Left lung (tissue), 14 donors: ENCODE measurements at places on chromosomes 6 and 20. TPM values are rescaled to one million over a fixed set of nuclear protein-coding genes. Genes with fewer than 3 reads are reported as not detected.

DEFB127 gene
- polyA plus RNA-seq = not detected

GPX5 gene
- not detected for polyA plus RNA-seq

LY6G6D gene
- polyA plus RNA-seq = not detected

TFAP2B gene
- not detected for polyA plus RNA-seq

CTCFL gene
- 0.59 TPM for polyA plus RNA-seq

DYNLT1 gene
- 140 TPM for polyA plus RNA-seq

SCGN gene
- polyA plus RNA-seq = 1.4 TPM

SYNGAP1 gene
- polyA plus RNA-seq = 45.0 TPM

SAMD5 gene
- polyA plus RNA-seq = 23.7 TPM

MPIG6B gene
- 3.5 TPM for polyA plus RNA-seq

LMBRD1 gene
- polyA plus RNA-seq = 61.6 TPM

DNA sequence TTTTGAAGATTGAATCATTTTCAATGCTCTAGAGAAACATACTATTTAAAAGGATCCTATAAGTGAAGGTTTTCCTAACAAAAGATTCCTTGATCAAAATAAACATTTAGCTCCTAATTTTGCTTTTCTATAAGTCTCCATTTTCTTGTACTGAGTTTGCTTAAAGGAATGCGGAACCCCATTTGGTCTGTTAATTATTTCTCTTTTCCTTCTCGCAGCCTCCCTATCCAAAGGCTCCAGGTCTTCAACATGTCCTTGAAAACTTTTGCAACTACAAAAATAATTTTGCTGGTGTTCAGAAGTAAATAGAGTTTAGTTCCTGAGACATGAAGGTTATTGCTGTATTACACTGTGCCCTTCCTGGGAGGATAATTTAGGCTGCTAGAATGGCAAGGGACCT is 8.3 kb upstream of the NPEPL1 start:
- no peak overlapping the region for H3K27ac ChIP-seq
- DNase-seq = no peak
- no peaks in the 10 kb centered on the region for H3K4me1 ChIP-seq

DNA sequence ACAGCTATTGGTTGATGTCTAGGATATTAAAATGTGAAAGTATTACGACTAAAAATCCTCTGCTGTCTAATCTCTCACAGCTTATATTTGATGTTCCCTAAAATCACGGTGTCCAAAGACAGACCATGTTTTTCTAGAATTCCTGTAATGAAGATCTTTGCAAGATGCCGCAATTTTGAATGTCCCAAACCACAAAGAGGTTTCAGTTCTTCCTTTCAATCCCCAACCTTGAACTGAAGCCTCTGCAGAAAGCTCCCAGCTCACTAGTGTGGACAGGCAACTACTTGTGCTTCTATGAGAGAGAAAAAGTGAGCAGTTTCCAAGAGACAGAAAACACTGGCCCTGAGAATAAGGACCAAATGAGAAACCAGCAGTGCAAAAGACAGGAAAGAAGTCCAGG is 370.1 kb downstream of the FOXA2 start:
- no peaks in the 10 kb centered on the region for H3K36me3 ChIP-seq
- no peaks in the 10 kb centered on the region for H3K4me1 ChIP-seq
- no peak overlapping the region for H3K4me3 ChIP-seq
- H3K27me3 ChIP-seq = no peaks in the 10 kb centered on the region
- no peak overlapping the region for H3K27ac ChIP-seq
- DNase-seq = no peak

DNA sequence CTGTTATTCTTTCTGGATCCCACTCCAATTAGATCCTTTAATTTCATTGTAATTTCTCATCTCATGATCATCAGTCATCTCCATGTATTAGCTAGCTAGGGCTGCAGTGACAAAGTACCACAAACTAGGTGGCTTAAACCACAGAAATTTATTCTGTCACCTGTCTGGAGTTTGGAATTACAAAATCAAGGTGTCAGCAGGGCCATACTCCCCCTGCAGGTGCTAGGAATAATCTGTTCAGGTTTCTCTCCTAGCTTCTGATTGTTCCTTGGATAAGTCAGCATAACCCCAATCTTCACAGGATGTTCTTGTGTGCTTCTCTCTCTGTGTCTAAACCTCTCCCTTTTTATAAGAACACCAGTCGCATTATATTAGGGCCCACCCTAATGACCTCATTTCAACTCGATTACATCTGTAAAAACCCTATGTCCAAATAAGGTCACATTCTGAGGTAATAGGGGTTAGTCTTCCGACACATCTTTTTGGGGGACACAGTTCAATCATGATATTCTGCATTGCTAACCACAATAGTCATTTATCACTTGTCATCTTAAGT is 40.5 kb downstream of the BEND6 start:
- no peaks in the 10 kb centered on the region for H3K4me1 ChIP-seq
- DNase-seq = no peak
- H3K27me3 ChIP-seq = no peaks in the 10 kb centered on the region

DNA sequence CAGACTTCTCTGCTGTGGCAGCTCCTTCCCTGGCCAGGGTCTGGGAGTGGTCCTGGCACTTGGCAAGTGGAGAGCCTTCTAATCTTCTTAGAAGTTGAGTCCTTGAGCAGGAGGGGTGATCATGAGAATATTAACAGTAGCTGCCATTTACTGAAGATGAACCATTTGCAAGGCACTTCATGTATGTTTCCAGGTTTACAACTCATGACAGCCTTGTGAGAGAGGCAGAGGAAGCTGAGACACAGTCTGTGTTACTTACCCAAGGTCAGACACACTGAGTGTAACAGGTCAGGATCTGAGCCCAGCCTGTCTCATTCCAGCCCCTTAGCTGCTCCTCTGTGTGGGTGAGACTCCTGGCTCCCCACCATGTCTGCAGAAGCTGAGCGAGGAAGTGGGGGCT is 45.5 kb upstream of the SRF start:
- peaks cover 24% of the 10 kb centered on the region for H3K4me1 ChIP-seq
- no peaks in the 10 kb centered on the region for H3K36me3 ChIP-seq
- H3K27me3 ChIP-seq = no peaks in the 10 kb centered on the region
- H3K4me3 ChIP-seq = no peak overlapping the region
- H3K27ac ChIP-seq = no peak overlapping the region

- H3K4me1 ChIP-seq = peaks cover 16% of the 10 kb centered on the region
- no peak for DNase-seq
- no peak overlapping the region for H3K27ac ChIP-seq
- H3K27me3 ChIP-seq = no peaks in the 10 kb centered on the region
- no peaks in the 10 kb centered on the region for H3K36me3 ChIP-seq
These were observed 12.8 kb upstream of the PNRC1 start for GRCh38 chr6:89067796-89068195.

DNA sequence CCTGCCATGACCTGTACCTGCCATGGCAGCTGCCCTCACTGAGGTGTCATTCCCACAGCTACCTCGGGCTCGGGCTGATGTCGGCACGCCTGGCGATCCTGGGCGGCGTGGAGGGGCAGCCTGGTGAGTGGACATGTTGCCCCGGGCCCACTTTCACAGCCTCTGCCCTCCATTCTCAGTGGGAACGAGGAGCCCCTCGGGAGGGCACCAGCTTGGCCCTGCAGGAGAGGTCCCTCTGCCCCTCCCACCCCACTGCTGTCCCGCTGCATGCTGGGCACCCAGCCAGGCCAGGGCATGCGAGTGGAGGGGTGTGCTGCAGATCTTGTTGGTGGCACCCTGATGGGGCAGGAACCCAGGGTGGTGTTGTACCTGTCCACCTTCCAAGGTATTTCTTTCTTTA is 23.0 kb downstream of the ENTPD6 start:
- peaks cover 88% of the 10 kb centered on the region for H3K36me3 ChIP-seq
- no peaks in the 10 kb centered on the region for H3K27me3 ChIP-seq
- H3K4me3 ChIP-seq = no peak overlapping the region
- DNase-seq = no peak
- H3K4me1 ChIP-seq = no peaks in the 10 kb centered on the region
- no peak overlapping the region for H3K27ac ChIP-seq

GRCh38 chr20:52577696-52578095 is 386.1 kb upstream of the ZFP64 start:
- no peaks in the 10 kb centered on the region for H3K4me1 ChIP-seq
- DNase-seq = no peak
- H3K4me3 ChIP-seq = no peak overlapping the region
- H3K36me3 ChIP-seq = no peaks in the 10 kb centered on the region
- H3K27me3 ChIP-seq = no peaks in the 10 kb centered on the region

- H3K27ac ChIP-seq = no peak overlapping the region
- no peaks in the 10 kb centered on the region for H3K4me1 ChIP-seq
- H3K36me3 ChIP-seq = no peaks in the 10 kb centered on the region
- no peak overlapping the region for H3K4me3 ChIP-seq
- DNase-seq = no peak
These were observed 46.7 kb upstream of the CARMIL1 start for GRCh38 chr6:25232479-25232878.

GRCh38 chr6:49988900-49989299 is 19.5 kb upstream of the DEFB113 start:
- no peaks in the 10 kb centered on the region for H3K27me3 ChIP-seq
- no peaks in the 10 kb centered on the region for H3K4me1 ChIP-seq
- no peaks in the 10 kb centered on the region for H3K36me3 ChIP-seq
- H3K4me3 ChIP-seq = no peak overlapping the region

- H3K27ac ChIP-seq = no peak overlapping the region
- no peaks in the 10 kb centered on the region for H3K36me3 ChIP-seq
These were observed 64.2 kb upstream of the BTN3A2 start for GRCh38 chr6:26300828-26301227.

GRCh38 chr6:80105972-80106417 is 476 bp upstream of the BCKDHB start:
- no peaks in the 10 kb centered on the region for H3K27me3 ChIP-seq

DNA sequence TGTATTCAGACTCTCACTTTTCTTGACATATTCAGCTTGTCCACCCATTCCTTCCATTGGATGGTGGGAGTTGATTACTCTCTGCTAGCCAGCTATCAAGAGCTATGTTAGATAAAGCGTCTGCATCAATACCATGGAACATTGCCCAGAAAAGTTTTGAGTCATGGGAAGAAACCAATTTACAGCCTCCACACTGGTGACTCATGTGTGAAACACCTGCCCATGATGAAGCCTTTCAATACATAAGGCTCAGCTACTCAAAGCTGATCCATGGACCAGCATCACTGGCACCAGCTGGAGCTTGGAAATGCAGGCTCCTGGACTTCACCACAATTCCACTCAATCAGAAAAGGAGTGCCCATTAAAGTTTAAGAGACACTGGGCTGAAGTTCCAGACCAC is 16.1 kb downstream of the PLA2G7 start:
- no peaks in the 10 kb centered on the region for H3K4me1 ChIP-seq
- H3K4me3 ChIP-seq = no peak overlapping the region
- DNase-seq = no peak
- H3K27me3 ChIP-seq = no peaks in the 10 kb centered on the region
- H3K27ac ChIP-seq = no peak overlapping the region
- no peaks in the 10 kb centered on the region for H3K36me3 ChIP-seq

DNA sequence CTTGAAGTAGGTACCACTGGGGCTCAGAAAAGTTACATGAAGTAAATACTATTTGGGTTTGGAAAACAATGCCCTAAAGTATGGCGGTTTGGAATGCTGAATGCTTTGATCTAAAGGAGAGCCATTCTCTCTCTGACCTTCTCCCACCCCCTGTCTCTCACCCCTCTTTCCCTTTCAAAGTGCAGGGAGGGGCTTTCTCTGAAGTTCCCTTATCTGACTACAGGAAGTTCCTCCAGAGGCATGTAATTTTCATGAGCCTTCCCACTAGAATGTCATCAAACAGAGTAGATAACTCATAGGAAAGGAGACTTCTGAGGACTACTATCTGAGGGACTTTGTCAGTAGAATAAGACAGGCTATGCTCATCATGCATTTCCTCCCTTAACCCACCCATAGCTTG is 216.7 kb upstream of the PCSK2 start:
- no peaks in the 10 kb centered on the region for H3K4me1 ChIP-seq
- no peaks in the 10 kb centered on the region for H3K36me3 ChIP-seq
- no peak for DNase-seq
- H3K27me3 ChIP-seq = no peaks in the 10 kb centered on the region
- H3K27ac ChIP-seq = no peak overlapping the region

- H3K4me3 ChIP-seq = no peak overlapping the region
- H3K27me3 ChIP-seq = no peaks in the 10 kb centered on the region
- no peak overlapping the region for H3K27ac ChIP-seq
- H3K4me1 ChIP-seq = no peaks in the 10 kb centered on the region
- DNase-seq = no peak
These were observed 80.4 kb downstream of the RWDD2A start for GRCh38 chr6:83273596-83273995.

DNA sequence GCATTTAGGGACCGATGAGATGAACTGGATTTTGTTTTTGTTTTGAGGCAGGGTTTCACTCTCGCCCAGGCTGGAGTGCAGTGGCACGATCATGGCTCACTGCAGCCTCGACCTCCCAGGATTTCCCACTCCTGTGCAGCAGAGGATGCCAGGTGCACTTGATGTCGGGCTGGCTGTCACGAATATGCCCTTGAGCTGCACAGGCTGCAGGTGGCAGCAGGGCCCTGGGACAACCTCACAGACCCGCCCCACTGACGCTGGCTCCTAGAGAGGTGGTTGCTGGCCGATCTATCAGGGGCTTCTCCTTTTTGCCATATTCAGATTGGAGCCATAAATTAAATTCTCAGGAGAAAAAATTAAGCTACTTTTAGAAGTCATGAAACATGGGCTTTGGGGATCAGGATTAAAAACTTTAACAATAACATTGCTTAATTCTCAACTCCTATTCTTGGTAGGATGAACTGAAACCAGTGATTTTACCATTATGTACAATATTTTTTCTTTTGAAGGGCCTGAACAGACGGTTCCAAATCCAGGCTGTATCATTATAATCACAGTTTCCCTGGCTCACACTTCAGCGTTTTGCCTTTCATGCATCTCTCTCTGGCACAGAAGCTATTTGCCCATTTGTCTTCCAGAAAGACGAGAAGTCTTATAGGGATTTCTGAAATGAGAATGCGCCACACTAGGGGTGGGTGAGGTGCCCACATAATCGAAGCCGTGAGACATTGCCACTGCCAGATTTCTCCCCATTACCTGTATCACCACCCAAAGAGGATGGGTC is 32.4 kb downstream of the NQO2 start:
- no peak for DNase-seq
- H3K4me1 ChIP-seq = peaks cover 11% of the 10 kb centered on the region
- no peaks in the 10 kb centered on the region for H3K27me3 ChIP-seq
- no peak overlapping the region for H3K4me3 ChIP-seq

DNA sequence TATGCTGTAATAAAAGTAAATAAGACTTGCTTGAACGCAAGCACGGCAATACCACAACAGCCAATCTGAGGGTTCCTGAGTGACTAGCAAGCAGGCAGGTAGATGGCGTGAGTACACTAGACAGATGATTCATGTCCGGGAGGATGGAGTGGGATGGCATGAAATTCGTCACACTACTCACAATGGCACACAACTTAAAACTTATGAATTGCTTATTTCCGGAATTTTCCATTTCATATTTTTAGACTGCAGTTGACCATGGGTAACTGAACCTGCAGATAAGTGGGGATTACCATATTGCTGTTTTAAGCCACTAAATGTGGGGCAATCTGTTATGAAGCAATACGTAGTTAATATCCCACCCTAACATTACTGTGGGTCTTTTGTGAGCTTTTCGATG is 93.6 kb upstream of the NFATC2 start:
- no peak overlapping the region for H3K4me3 ChIP-seq
- H3K27me3 ChIP-seq = no peaks in the 10 kb centered on the region
- H3K27ac ChIP-seq = no peak overlapping the region
- DNase-seq = no peak
- H3K36me3 ChIP-seq = no peaks in the 10 kb centered on the region
- H3K4me1 ChIP-seq = peaks cover 10% of the 10 kb centered on the region

- no peak overlapping the region for H3K4me3 ChIP-seq
- DNase-seq = no peak
- H3K36me3 ChIP-seq = peaks cover 4% of the 10 kb centered on the region
These were observed 102.4 kb downstream of the COL12A1 start for GRCh38 chr6:75103431-75103830.

- DNase-seq = no peak
- no peak overlapping the region for H3K27ac ChIP-seq
- no peaks in the 10 kb centered on the region for H3K36me3 ChIP-seq
- H3K27me3 ChIP-seq = no peaks in the 10 kb centered on the region
- H3K4me3 ChIP-seq = no peak overlapping the region
These were observed 175.1 kb upstream of the PMEPA1 start for GRCh38 chr20:57884956-57885355.
